ENCODE measurements at places on chromosomes 6 and 20.

DNA sequence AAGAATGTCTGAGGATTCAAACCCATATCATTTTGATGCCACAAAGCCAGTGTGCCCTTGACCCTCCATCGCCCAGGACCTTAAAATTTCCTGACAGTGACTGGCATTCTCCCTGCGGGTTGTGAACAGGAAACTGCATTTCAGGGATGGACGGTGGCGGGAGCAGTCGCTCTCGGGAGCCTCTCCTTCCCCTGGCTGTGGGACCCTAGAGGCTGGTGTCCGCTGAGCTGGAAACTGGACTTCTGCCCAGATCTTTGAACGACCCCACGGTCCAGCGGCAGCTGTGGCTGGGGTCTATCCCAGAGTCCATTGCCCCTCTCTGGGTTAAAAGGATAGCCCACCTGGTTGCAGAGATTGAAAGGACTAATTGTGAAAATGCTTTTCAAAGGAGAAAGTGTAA lies 1.4 kb upstream of the SEC63 start:
- no peak for DNase-seq

DNA sequence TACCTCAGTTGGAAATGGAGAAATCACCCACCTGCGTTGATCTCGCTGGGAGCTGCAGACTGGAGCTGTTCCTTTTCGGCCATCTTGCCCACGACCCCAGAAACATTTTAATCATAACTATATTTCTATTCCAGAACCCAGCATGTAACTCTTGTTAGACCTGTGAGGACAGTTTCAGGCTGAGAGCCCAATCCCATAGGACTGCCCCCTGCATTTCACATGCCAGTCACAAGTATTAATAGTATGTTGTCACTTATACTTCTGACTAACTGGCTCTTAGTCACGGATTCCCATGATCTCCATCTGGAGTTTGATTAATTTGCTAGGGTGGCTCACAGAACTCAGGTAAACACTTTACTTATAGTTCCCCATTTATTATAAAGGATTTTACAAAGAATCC lies 96.0 kb upstream of the PRND start:
- no peak for DNase-seq

DNA sequence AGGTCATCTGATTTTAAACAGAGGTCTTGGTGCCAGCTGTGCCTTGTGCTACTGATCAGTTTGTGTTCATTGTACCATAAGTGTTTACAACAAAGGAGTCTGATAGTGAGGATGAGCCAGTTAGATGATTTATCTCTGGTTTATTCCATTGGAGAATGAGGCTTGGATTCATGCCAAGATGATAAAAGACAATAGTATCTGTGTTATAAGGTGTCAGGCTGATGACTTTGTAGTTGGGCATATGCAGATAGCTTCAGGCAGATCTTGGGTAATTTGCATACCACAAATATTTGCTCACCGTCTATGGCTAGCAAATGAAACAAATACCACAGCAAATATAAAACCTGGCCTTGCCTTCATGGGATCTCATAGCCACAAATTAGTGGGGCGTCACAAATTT lies 43.3 kb upstream of the PHACTR2 start:
- DNase-seq: no peak

DNA sequence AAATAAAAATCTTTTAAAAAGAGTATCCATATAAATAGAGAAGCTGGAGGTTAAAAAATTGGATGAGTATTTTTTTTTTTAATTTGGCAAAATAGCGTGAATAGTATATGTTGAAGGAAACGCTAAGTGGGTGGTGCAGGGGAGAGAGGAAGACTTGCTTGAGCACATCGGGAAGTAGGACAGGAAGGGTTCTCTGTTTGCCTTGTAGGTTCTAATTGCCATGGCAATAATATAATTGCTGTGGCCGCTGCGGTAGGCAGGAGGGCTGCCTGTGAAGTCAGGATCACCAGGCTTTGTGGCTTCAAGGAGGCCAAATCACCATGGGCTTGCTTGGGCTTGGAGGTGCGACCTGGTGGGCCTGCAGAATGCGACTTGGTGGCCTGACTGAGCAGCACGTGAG lies 35.1 kb downstream of the IGF2R start:
- no peak for DNase-seq

DNA sequence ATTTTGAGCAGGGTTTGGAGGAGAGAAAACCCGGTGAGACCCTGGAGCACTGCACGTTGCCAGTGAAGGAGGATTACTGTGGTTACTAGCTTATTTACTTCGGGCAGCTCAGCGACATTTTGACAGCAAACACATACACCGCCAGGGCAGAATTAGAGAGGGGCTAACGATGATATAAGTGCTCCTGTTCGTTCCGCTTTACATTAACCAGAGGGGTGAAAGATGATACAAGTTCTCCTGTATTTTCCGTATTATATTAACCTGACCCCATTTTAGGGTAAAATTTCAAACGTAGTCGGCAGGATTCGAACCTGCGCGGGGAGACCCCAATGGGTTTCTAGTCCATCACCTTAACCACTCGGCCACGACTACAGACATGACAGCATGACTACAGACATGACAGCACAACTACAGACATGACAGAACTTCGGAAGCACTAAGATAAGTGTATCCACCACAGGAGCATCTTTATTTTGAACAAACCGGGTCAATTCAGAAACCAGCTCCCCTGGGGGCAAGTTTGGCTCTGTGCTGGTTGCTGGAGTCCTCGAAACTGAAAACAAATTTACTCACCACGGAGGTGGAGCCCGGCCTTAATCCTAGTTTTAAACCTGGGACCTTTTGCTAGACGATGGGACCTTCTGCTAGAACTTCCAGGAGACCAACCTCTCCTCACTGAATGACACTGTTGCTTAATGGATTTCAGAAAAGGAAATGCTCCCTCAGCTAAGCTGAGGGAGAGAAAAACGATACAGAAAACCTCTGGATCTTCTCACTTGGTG lies 80.4 kb upstream of the ZNF184 start:
- DNase-seq: peak; percentile 73

DNA sequence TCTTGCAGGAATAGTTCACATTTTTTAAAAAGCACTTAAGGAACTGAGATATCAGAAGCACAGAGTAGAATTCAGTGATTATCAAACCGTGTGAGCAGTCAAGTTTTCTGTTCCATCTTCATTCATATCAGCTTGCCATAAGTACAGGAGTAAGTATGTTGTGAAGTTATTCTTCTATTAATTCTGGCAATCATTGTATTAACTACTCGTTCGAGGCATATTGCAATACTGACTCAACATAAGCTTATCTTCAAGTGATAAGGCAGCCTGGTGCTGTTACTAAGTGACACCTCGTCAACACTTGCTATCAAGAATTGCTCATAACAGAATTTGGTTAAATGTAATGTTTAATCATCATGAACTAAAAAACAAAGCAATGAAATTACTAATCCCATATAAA lies 75.7 kb upstream of the SNX9 start:
- DNase-seq: no peak

- no peak for DNase-seq
These were observed 68.4 kb downstream of the ARID1B start for GRCh38 chr6:156845454-156846155.

DNA sequence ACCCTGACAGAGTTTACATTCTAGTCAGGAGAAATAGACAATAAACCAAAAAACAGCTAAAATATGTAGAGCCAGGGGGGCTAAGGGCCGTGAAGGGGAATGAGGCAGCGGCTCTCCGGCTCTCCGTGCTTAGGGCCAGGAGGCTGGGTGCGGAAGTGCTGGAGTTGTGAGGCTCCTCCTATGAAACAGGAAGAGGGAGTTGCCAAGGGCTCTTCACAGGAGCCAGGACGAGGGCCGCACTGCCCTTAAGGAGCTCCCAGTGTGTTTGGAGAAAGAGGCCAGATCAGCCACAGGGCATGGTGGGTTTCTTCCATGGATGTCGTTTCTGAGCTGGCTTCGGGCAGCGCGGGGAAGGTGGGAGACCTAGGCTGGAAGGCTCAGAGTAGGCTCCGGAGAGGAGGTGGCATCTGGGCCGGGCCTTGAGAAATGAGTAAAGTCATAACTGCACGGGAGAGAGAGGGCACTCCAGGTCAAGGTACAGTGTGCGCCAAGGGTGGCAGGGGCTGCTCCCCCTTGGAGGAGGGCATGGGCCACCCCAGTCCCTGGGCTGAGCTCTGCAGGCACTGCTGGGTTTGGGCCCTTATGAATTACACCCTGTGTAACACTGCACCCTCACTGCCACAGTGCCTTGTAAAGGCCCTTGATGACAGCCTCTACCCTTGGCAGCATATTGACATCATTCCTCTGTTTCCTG lies 20.8 kb upstream of the MLN start:
- no peak for DNase-seq

DNA sequence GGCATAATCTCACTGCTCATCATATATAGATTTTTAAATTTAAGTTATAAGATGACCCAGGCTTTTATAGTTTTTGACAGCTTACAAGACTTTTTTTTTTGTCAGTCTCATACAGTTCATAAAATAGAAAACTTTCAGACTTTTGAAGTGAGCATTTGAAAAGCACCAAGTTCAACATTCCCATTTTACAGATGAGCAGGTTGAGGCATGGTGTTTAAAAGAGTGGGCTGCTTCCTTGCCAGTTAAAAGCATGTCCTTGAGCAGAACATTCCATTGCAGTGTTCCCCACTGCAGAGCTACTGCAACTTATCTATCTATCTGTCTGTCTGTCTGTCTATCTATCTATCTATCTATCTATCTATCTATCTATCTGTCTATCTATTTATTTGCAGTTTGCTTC lies 86.8 kb downstream of the GFRA4 start:
- DNase-seq: no peak

DNA sequence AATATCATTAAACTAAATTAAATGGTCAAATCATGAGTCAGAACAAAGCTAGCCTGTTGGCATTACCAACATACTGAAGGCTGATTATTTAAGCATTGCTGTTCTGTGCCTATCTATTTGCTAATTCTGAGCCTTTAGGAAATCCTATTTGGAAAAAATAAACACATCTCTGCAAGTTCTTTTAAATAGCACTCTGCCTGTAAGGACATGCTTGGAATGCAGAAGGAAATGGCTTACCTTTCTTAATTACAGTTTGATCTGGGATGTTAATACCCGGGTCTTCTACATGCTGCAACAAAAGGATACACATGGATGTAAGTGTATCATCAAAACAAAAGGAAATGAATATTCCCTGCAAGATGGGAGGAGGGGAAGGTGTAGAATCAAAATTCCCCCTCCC lies 8.3 kb downstream of the TFAP2A start:
- no peak for DNase-seq

- DNase-seq: no peak
These were observed at the start of gene VIP for GRCh38 chr6:152750694-152751093. TSS of gene VIP (plus strand) at chr6:152750797. CDS start at chr6:152752178, 1,381 bp downstream.

DNA sequence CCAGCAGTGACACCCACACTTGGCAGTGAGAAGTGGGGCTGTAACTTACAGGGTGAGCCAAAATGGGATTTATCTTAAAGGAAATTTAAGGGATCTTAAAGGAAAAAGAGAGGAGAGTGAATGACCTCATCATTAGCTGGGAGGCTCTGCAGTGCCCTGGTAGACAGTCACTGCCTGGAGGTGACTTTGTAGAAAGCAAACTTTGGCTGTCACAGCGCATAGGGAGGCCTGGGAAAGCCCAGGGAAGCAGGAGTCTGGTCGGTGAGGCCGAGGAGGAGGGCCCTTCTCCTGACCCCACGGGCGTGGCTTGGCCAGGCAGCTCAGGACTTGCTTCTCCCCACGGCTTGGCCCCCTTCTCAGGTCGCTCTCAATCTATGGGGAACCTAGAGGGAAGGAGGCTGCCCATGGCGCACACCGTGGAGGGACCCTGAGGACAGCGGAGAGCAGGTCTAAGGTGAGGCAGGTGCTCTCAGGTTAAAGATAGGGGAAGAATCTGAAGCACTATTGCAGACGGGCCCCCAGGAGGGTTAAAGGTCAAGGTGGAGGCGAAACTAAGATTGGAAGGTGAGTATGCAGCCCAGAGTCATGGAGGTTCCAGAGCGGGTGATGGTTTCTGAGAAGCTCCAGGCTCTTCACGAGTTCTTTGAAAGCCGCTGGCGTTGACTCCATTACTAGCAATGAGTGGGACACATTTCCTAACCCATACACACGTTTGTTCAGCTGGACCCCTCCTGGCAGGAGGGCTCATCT lies 15.6 kb upstream of the RIPK1 start:
- DNase-seq: no peak

GRCh38 chr6:15630202-15630601 lies 32.6 kb downstream of the DTNBP1 start:
- DNase-seq: no peak

- no peak for DNase-seq
These were observed 25.7 kb downstream of the HMGN3 start for GRCh38 chr6:79208816-79209215.

DNA sequence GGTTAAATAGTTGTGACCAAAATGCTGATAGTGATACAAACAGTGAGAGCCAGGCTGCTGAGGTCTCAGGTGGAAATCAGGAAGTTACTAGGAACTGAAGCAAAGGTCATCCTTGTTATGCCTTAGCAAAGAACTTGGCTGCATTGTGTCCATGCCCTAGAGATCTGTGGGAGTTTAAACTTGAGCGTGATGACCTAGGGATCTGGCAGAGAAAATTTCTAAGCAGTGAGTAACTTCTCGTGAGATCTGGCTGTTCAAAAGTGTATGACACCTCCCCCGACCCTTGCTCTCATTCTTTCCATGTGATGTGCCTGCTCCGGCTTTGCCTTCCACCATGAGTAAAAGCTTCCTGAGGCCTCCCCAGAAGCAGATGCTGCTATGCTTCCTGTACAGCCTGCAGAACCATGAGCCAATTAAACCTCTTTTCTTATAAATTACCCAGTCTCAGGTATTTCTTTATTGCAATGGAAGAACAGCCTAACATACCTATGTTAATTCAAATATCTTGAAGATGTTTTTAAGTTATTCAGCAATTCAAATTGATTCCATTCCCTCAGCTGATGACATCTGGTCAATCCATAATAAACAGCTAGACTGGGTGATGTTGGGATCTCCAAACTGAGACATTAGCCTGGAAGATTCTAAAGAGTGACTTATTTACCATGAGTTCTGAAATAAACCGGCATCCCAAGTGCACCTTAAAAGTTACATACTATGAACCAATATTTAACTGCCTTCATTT lies 33.8 kb downstream of the KIF16B start:
- DNase-seq: no peak

- no peak for DNase-seq
These were observed 2.5 kb downstream of the PRRT1 start for GRCh38 chr6:32149092-32149755.
